ENCODE measurements at places on chromosomes 7 and 10. TPM values are rescaled to one million over a fixed set of nuclear protein-coding genes. Genes with fewer than 3 reads are reported as not detected.

STRIP2 gene
- 5.8 TPM for total RNA-seq

FGFR2 gene
- total RNA-seq = 286 TPM

RARRES2 gene
- total RNA-seq = not detected

SLC18A3 gene
- not detected for total RNA-seq

INSYN2A gene
- total RNA-seq = not detected

CLRN3 gene
- 1.1 TPM for total RNA-seq

CPA1 gene
- not detected for total RNA-seq

LRCH4 gene
- total RNA-seq = 71.4 TPM

LOXL4 gene
- 3.7 TPM for total RNA-seq

UCN3 gene
- not detected for total RNA-seq

SPDYE1 gene
- not detected for total RNA-seq

OAT gene
- total RNA-seq = 316 TPM

NAT16 gene
- 0.19 TPM for total RNA-seq

CPVL gene
- total RNA-seq = 109 TPM

NRP1 gene
- total RNA-seq = 99.3 TPM

SEMA4G gene
- total RNA-seq = 81.2 TPM

VWDE gene
- total RNA-seq = 0.70 TPM

LIPN gene
- not detected for total RNA-seq

CYP2C8 gene
- total RNA-seq = 0.37 TPM

AKR1D1 gene
- 2.2 TPM for total RNA-seq

EBLN1 gene
- not detected for total RNA-seq

ARPC1A gene
- 201 TPM for total RNA-seq

STEAP4 gene
- total RNA-seq = not detected

ANXA8L1 gene
- total RNA-seq = 17.4 TPM

SPDYE11 gene
- not detected for total RNA-seq

KCND2 gene
- total RNA-seq = not detected

PRPS1L1 gene
- not detected for total RNA-seq

LARP4B gene
- total RNA-seq = 230 TPM

ODAD2 gene
- not detected for total RNA-seq

CYP3A4 gene
- total RNA-seq = not detected

CHN2 gene
- 16.5 TPM for total RNA-seq

CYP3A7 gene
- total RNA-seq = not detected

INTS15 gene
- 24.7 TPM for total RNA-seq

SAP25 gene
- 2.0 TPM for total RNA-seq

ZNF479 gene
- total RNA-seq = not detected

ANKRD61 gene
- total RNA-seq = not detected

GIMAP7 gene
- not detected for total RNA-seq

PTN gene
- 9.2 TPM for total RNA-seq

TNS3 gene
- 252 TPM for total RNA-seq

CRHR2 gene
- not detected for total RNA-seq

DNAJC12 gene
- total RNA-seq = 1.4 TPM

PBLD gene
- 15.3 TPM for total RNA-seq

MUC3A gene
- total RNA-seq = 25.1 TPM

ZNHIT1 gene
- 64.0 TPM for total RNA-seq

SNX8 gene
- 82.0 TPM for total RNA-seq

Measured in Caco-2 (cell line).